WTC11 (cell line): ENCODE measurements at places on chromosomes 3 and 15.

- H3K27ac ChIP-seq = no peak overlapping the region
- no peak overlapping the region for H3K4me3 ChIP-seq
- DNase-seq = no peak
- no peaks in the 10 kb centered on the region for H3K27me3 ChIP-seq
Observed at GRCh38 chr3:12194209-12194608, 35.5 kb upstream of the TIMP4 start.

GRCh38 chr3:54547051-54547450 is 380.8 kb downstream of the LRTM1 start:
- H3K4me3 ChIP-seq = no peak overlapping the region
- DNase-seq = no peak
- no peaks in the 10 kb centered on the region; the same call in 1 of the 2 replicates for H3K4me1 ChIP-seq
- H3K36me3 ChIP-seq = no peaks in the 10 kb centered on the region

- DNase-seq = peak; percentile 60
- H3K4me3 ChIP-seq = peak within 1 kb of the TSS; percentile 91
- H3K36me3 ChIP-seq = no peaks in the 10 kb centered on the region
- H3K27me3 ChIP-seq = peaks cover 41% of the 10 kb centered on the region
- H3K4me1 ChIP-seq = peaks cover 13% of the 10 kb centered on the region
Observed at GRCh38 chr15:48963524-48964113, at the start of gene SHC4. TSS of gene SHC4 (minus strand) at chr15:48963919. CDS start at chr15:48963015, 904 bp downstream.

DNA sequence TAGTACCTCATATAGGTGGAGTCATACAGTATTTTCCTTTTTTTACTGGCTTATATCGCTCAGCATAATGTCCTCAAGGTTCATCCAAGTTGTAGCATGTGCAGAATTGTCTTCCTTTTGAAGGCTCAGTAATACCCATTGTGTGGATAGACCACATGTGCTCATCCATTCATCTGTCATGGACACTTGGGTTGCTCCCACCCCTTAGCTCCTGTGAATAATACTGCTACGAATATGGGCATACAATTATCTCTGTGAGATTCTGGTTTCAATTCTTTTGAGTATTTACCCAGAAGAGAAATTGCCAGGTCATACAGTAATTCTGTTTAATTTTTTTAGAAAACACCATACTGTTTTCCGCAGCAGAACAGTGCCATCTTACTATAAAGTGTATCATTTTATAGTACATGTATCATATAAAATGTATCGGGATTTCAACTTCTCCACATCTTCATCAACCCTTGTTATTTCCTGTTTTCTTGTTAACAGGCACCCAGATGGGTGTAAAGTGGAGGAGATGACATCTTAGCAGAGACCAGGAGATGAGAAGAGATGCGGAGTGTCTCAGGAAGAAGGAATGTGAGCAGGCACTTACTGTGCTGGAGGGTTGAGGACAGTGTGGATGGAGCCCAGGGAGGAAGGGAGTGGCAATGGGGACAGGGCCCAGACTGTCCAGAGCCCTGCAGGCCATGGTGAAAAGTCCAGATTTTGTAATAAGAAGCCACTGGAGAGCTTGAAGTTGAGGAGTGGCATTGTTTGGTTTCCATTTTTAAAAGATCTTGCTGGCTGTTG is 27.0 kb upstream of the PRR23E start:
- no peaks in the 10 kb centered on the region; the same call in 1 of the 2 replicates for H3K27me3 ChIP-seq
- H3K27ac ChIP-seq = no peak overlapping the region
- no peak overlapping the region for H3K4me3 ChIP-seq

DNA sequence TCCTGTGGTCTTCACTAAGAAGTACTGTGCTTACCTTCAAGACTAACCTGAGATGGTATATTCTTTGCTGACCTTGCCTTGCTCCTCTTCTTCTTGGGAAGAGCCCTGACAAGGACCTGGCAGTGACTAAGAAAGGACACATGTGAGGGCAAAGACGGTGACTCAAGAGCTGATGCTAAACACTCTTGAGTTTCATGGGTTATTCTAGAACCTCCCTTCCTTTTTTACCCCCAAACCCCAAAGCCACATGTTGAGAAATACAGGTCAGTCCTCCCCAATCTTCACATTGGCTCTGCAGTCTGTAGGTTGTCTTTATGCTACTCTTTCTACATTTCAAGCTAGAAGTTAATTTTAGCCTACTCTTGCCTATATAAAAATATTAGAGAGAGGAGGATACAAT is 200.6 kb downstream of the SEMA6D start:
- H3K4me1 ChIP-seq = 0 out of 2 replicates have a peak, but pooled peaks cover 4% of the 10 kb centered on the region
- no peak for DNase-seq
- H3K27me3 ChIP-seq = no peaks in the 10 kb centered on the region
- H3K36me3 ChIP-seq = no peaks in the 10 kb centered on the region
- no peak overlapping the region for H3K4me3 ChIP-seq
- no peak overlapping the region for H3K27ac ChIP-seq

DNA sequence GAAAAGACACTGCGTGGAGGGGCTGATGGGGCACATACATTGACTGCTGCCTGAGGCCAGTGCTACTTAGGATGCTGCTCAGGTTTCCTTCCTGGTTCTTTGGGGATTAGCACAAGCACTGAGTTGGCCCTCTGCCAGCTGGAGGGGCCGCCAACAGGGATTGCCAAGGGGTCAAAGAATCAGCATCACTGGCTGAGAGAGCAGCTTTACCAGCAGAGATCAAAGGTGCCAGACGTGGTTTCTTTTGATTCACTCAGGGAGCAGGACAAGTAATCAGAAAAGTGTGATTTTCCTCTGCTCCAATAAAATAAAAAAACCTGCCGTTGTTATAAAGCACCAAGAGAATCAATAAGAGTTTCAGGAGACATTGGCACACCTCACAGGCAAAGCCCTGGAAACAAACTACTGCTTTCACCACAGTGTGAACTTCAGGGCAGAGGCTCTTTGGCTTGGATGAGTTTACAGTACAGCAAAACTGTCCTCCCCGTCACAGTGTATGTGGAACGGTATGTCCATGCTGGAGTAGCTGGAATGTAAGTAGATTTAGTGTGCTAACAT is 45.8 kb upstream of the FSIP1 start:
- no peak overlapping the region for H3K4me3 ChIP-seq
- H3K4me1 ChIP-seq = peaks cover 46% of the 10 kb centered on the region
- H3K27ac ChIP-seq = peak overlapping the region; percentile 61
- peaks cover 16% of the 10 kb centered on the region for H3K36me3 ChIP-seq

DNA sequence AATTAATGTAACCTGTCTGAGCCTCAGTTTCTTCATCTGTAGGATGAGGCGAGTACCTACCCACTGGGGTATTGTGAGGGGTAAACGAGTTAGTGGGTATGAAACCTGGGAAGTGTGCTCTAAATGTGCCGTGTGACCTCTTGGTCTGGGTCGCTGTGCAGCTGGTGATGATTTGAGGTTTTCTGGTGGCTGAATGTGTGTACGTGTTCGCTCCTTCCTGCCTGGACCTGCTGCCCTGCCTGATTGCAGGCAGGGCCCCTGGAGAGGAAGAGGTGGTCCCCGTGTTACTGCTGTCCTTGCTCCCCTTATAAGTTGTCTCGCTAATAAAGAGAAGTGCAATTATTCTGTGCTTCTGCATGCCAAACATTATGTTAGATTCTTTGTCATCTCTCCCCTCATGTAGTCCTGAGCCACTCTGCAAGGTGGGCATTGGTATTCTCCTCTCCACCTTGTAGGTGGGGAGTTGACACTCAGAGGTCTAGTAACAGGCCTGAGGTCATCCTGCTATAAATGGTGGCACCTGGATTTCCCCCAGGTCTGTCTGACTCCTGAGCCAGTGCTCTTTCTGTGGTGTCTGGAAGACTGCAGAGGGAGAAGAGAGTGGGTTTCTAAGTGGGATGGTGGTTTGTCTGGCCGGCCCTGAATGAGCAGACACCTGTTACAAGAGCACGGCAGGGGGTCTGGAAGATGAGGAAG is 15.7 kb downstream of the PDIA5 start:
- no peaks in the 10 kb centered on the region for H3K27me3 ChIP-seq
- H3K4me3 ChIP-seq = no peak overlapping the region
- no peaks in the 10 kb centered on the region; the same call in 1 of the 2 replicates for H3K36me3 ChIP-seq
- DNase-seq = no peak
- no peak overlapping the region for H3K27ac ChIP-seq

GRCh38 chr15:98000249-98001203 is 40.0 kb downstream of the ARRDC4 start:
- H3K4me1 ChIP-seq = peaks cover 4% of the 10 kb centered on the region; the same call in 1 of the 2 replicates
- H3K4me3 ChIP-seq = no peak overlapping the region
- no peak for DNase-seq

- peaks cover 16% of the 10 kb centered on the region for H3K27me3 ChIP-seq
- H3K27ac ChIP-seq = peak within 1 kb of the TSS; percentile 99
- H3K36me3 ChIP-seq = peaks cover 30% of the 10 kb centered on the region
- DNase-seq = peak; percentile 96
- peak within 1 kb of the TSS; percentile 87 for H3K4me3 ChIP-seq
Observed at GRCh38 chr15:39580485-39581241, at the start of gene THBS1. TSS of gene THBS1 (plus strand) at chr15:39581079. CDS start at chr15:39581858, 779 bp downstream.

- no peak for DNase-seq
- H3K36me3 ChIP-seq = 0 out of 2 replicates have a peak, but pooled peaks cover 2% of the 10 kb centered on the region
- no peak overlapping the region for H3K4me3 ChIP-seq
Observed at GRCh38 chr15:77625376-77625775, 7.3 kb downstream of the LINGO1 start.

DNA sequence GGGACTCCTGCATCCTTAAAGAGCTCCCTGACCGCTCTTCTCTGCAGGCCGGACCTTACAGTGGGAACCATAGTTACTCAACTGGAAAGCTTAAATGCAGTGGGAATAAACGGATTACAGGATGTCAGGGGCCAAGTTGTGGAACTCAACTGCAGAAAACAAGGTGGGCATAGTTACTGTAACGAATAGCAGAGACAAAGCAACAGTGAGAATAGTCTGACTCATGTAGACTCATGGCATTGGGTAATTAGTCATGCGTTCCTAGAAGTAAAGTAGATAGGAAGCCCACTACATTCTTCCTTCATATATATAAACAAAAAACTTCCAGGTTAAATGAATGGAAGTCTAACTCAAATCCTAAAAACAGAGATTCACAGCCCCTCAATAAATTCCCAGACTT is 95.5 kb upstream of the CHRNA7 start:
- peaks cover 4% of the 10 kb centered on the region for H3K4me1 ChIP-seq
- no peak overlapping the region for H3K4me3 ChIP-seq
- H3K36me3 ChIP-seq = no peaks in the 10 kb centered on the region

DNA sequence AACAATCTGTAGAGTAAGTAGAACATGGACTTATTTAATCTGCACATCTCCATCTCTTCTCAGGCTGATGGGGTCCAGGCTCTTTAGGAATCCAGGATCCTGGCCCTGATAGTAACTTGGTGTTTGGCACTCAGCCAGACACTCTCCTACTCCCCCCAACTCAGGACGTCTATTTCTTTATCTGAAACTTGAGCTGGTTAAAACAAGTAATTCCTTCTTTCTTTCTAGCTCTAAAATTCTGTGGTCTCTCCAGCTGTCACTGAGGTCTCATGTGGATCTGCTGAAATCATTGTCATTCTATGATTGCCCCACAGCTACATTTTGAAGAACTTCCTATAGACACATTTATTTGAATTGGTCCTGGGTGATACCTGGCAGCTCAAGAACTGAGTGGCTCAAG is 59.0 kb downstream of the TP63 start:
- no peaks in the 10 kb centered on the region for H3K36me3 ChIP-seq
- no peaks in the 10 kb centered on the region for H3K4me1 ChIP-seq
- H3K27me3 ChIP-seq = no peaks in the 10 kb centered on the region; the same call in 1 of the 2 replicates
- no peak for DNase-seq

DNA sequence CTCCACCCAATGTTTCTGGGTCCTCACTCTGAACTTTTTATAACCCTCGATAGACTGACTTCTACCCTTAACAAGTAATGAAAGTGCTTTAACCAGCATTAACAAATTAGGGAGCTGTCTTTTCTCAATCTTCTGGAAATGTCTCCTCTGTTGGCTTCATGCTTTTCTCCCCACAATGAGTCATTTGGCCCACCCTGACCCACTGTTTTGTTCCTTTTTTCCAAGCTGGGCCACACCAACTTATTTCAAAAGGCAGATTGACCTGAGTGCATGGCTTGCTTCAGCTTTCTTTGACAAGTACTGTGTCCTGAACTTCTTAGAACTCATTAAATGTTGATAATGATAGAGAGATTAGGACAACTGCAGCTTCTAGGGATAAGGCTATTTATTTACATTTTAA is 199.6 kb upstream of the SEMA6D start:
- H3K27ac ChIP-seq = no peak overlapping the region
- H3K36me3 ChIP-seq = 0 out of 2 replicates have a peak, but pooled peaks cover 3% of the 10 kb centered on the region
- H3K27me3 ChIP-seq = no peaks in the 10 kb centered on the region
- H3K4me3 ChIP-seq = no peak overlapping the region
- H3K4me1 ChIP-seq = peaks cover 2% of the 10 kb centered on the region; the same call in 1 of the 2 replicates

DNA sequence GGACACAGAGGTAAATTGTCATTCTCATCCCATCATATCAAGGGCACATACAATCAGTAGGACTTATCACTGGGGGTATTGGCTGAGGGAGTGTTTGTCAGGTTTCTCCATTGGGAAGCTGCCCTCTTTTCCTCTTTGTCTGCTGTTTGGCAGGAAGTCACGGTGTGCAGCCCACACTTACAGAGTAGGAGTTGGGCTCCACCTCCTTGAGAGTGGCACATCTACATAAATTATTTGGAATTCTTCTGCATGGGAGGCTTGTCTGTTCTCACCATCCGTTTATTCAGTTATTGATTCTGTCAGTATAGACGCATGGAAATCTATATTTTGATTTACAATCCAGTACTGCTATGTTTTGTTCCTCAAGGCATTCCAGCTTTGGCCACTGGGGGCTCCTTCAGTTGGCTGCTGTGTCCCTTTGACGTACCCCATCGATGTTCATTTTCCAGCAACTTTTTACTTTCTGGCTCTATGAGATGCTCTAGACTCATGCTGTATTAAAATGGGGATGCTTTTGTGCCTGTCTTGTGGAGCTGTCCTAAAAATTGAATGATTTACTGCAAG is 200.3 kb downstream of the SLCO3A1 start:
- no peaks in the 10 kb centered on the region for H3K4me1 ChIP-seq
- H3K27ac ChIP-seq = no peak overlapping the region
- no peak overlapping the region for H3K4me3 ChIP-seq
- no peaks in the 10 kb centered on the region for H3K36me3 ChIP-seq
- DNase-seq = peak; percentile 27
- no peaks in the 10 kb centered on the region for H3K27me3 ChIP-seq

- H3K4me3 ChIP-seq = no peak overlapping the region
- DNase-seq = no peak
- H3K4me1 ChIP-seq = peaks cover 18% of the 10 kb centered on the region
- H3K27me3 ChIP-seq = no peaks in the 10 kb centered on the region
Observed at GRCh38 chr3:73772076-73772886, 147.5 kb upstream of the PDZRN3 start.

DNA sequence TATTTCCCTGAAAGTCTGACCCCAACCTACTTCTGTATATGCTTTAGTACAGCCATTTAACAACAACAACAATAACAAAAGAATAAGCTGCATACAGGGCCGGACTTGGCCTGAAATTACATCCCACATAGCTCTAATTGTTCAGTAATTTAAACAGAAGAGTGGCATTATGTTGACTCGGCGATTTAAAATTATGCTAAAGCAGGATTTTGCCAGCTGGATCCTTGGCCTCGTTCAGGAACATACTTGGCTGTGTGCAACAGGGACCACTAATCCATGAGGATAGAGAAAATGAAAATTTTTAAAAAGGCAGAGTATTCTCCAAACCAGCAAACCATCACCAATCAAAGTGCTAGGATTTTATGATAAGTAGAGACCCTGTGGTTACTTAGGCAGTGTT is 433.1 kb upstream of the RBMS3 start:
- H3K27ac ChIP-seq = no peak overlapping the region
- peaks cover 17% of the 10 kb centered on the region for H3K4me1 ChIP-seq
- no peak for DNase-seq
- no peak overlapping the region for H3K4me3 ChIP-seq
- no peaks in the 10 kb centered on the region for H3K27me3 ChIP-seq
